ENCODE measurements at places on chromosomes 11 and 22.

DNA sequence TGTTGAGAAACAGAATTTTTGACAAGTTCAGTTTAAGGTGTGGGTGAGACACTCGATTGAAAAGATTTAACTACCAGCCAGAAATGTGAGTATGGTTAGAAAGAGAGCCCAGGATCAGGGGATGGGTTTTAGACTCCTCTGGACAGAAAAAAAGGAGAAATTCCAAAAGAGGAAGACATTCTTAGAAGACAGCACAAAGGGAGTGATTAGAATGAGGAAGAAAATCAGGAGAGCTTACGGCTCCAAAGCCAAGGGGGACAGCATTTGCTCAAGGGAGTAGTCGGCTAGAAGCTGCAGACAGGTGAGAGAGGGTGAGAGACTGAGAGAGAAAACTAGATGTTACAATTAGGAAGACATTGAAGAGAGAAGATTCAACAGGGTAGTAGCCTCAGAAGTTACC lies 166.1 kb downstream of the ADAMTS15 start:
- no peak for DNase-seq

- DNase-seq = no peak
These were observed 15.8 kb downstream of the OR10D3 start for GRCh38 chr11:124198897-124199296.

GRCh38 chr11:96648991-96649390 lies 259.2 kb downstream of the JRKL start:
- no peak for DNase-seq

- no peak for DNase-seq
These were observed 87.6 kb downstream of the USP35 start for GRCh38 chr11:78276311-78276710.

GRCh38 chr11:35917676-35918075 lies 26.2 kb upstream of the LDLRAD3 start:
- DNase-seq = no peak

DNA sequence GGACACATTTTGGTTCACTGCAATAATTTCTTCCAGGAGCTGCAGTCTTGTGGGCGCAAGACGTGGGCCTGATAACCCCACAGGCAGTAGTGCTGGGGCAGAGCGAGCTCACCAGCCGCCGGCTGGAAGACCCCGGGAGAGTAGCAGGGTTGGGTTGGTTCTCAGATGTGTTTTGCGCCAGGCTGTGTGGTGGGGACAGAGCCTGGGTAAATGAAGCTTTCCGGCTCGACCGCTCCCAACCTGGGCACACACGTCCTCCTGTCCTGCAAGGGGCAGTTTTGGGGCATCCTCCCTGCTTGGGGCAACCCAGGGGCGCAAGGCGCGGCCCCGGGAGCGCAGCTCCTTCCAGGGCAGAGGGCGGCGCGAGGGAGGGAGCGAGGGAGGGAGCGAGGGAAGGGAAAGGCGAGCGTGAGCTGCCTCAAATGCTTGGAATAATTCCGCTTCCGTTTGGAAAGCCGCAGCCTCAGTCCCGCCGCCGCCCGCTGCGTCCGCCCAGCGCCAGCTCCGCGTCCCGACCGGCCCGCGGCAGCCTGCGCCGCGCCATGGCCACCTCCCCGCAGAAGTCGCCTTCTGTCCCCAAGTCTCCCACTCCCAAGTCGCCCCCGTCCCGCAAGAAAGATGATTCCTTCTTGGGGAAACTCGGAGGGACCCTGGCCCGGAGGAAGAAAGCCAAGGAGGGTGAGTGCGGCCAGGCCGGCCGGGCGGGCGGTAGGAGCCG lies at the start of gene PARVA:
Gene PARVA, plus strand, starts transcription at position 466 of the 718 bp plus-strand sequence. Its CDS starts 77 bp downstream, at position 543.
- DNase-seq = no peak

DNA sequence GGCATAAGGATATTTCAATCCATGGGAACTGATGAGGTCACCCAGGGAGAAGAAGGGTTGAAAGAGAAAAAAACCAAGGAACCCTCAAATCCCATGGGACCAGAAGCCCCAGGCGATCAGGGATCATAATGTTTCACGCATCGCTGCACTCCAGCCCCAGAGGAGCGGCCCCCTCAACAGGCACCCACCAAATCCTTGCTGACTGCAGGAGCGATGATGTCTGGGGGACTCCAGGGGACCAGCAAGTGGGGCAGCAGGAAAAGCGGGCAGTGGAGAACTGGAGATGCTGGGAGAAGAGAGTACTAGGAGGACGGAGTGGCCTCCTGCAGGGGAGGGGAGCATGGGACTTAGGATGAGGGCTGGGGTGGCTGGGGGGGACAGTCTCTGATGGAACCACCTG lies 47.7 kb upstream of the LINC01488 start:
- DNase-seq = no peak

DNA sequence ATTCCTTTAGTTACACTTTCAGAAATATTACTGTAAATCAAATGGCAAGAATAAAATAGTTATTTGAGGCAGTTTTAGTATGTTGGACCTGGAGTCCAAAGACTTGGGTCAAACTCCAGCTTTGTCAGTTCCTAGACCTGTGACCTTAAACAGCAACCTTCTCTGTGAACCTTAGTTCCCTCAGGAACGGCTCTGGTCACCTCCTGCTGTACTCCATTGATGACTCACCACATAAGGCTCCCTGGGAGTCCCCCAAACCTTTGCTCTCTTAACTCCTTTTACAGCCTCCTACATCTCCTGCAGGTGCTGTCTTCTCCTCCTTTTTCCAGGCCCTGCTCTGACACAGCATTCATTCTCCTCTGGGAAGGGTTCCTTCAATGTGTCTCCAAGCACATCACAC lies 29.1 kb downstream of the LIMK2 start:
- DNase-seq = no peak

GRCh38 chr22:44085743-44086270 lies 61.7 kb downstream of the PARVB start:
- DNase-seq = no peak

DNA sequence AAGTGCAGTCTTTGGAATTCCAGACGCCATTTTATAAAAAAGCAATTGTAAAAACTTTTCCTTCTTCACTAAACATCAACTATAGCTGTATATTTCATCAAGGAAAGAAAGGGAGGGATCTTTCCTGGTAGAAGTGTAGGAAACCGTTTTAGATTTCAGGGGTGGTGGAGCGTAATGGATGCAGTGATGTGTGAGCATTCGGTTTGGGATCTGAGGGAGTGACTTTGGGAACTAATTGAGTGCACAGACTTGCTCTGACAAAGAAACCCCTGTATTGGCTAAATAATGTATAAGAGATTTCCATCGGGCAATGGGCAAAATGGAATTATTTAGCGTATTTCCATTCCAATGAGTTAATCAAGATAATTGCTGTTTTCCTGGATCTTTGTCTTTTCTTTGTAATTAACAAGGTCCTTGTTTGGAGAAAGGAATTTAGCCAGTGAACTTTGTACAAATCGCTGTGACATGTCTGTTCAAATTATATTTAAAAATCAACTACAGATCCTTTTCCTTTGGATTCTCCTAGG lies 125.0 kb upstream of the NARS2 start:
- DNase-seq = no peak

DNA sequence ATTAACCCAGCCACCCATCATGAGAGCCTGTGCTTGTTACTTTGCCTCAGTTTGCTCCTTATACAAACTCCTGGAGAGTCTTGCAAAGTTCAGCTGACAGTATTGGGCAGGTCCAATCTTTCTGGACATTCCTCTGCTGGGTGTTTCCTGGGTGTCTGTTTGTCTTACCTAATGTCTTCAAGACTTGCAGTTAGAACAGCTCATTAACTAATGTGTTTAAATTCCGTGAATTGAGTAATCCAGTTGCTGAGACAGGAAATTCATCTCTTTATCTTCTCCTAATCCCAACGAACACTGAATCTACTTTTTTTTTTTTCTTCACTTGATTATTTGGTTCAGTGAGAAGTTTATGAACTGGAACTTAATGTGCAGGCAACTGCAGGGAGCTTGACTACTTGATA lies 20.6 kb downstream of the BCO2 start:
- no peak for DNase-seq

- DNase-seq = peak; percentile 74
These were observed 24.8 kb downstream of the APOL1 start for GRCh38 chr22:36277482-36278291.

- DNase-seq = no peak
These were observed 39.4 kb downstream of the SIK3 start for GRCh38 chr11:117058761-117059261.

GRCh38 chr22:47394504-47395440 lies 632.3 kb downstream of the TBC1D22A start:
- DNase-seq = no peak

DNA sequence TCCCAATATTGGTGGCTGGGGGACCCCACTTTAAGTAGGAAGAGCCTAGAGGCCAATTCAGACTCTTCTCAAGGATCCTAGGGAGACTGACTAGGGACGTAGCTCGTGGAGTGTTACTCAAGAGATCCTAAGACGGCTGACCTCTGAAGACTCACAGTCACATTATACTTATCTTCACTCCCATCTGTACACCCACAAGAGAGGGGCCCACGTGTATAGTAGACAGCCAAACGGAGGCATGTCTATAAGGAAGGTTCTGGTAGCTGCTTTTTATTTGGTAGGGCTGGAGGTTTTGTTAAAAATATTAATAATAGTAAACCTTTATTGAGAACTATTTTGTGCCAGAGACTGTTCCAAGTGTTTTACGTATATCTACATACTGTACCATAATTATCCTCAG lies 22.9 kb upstream of the APOA1 start:
- DNase-seq = no peak

DNA sequence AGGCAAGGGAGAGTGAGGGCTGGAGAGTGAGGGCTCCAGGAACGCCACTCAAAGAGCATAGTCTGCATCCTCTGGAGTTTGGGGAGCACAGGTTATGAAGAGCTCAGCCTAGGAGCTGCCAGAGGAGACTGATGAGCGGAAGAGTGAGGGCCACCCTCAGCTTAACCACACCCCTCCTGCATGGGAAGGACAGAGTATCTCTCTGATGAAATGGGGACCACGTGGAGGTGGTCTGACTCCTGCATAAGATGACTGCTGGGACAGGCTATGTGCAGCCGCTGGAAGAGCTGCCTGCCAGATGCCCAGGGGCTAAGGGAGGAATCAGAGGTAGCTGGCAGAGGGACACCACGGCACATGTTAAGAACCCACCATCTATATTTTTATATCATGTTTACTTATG lies 162.9 kb upstream of the POU2AF2 start:
- no peak for DNase-seq
